ENCODE measurements at places on chromosomes 4 and X.

GRCh38 chr4:106493086-106493485 is 124.5 kb upstream of the GIMD1 start:
- DNase-seq = no peak

DNA sequence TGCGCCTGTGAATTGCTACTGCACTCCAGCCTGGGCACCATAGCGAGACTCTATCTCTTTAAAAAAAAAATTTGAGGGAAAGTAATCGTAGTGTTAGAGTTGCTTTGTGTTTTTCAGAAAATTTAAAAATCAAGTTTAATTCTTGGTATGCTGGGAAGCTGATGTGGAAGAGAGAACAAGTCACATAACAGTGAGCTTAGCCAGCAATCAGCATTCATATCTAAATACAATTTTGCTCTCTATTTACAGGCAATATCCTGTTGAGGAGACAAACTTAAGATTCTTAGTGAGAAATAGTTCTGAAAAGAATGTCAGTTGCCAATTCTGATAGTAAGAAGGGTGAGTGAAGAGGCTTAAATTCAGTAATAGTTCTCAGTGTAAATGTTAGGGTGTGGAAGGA is 9.6 kb upstream of the NDUFC1 start:
- no peak for DNase-seq

- no peak for DNase-seq
These were observed 83.9 kb downstream of the AFAP1 start for GRCh38 chr4:7855731-7856130.

GRCh38 chrX:17397074-17397473 is 22.1 kb downstream of the NHS start:
- DNase-seq = no peak

GRCh38 chr4:26931451-26931850 is 70.8 kb downstream of the STIM2 start:
- DNase-seq = peak; percentile 34

- DNase-seq = peak; percentile 19
These were observed 38.4 kb downstream of the NAP1L5 start for GRCh38 chr4:88659055-88659889.

- peak; percentile 64 for DNase-seq
These were observed 8.7 kb downstream of the C1QTNF7 start for GRCh38 chr4:15436513-15436912.

DNA sequence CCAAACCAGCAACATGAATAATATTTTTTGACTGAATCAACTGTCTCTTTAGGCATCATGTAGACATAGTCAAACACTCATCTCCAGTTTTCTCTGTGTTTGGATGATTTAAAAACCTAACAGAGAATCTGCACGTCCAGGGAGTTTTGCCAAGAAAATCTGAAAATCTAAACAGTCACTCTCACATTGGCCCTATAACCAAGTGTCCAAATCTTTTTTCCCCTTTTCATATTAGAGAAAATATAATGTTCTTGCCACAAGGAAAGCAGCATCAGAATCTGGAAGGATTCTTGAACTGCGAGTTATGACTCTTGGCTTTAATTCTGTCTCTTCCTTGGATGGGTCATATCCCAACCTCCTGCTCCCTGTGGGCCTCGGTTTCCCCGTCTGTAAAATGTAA is 8.8 kb upstream of the CHRDL1 start:
- no peak for DNase-seq

GRCh38 chr4:46937493-46937892 is 28.4 kb upstream of the COX7B2 start:
- no peak for DNase-seq

- peak; percentile 7 for DNase-seq
These were observed 574 bp upstream of the CFAP97 start for GRCh38 chr4:185204238-185204910.

DNA sequence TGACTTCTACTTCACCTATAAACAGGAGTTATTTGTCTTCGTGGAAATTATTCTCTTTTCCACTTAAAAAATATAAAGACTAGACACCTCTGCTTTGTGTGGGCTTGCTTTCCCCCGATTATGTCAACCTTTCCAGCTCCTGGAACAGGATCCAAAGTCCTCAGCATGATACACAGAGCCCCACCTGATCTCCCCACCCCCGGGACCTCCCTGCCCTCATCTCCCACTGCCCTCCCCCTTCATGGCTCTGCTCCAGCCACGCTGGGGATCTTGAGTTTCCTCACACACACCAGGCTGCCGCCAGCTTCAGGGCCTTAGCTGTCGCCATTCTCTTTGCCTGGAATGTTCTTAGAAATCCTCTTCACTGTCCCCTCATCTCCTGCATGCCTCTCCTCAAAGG is 55.3 kb downstream of the MBNL3 start:
- no peak for DNase-seq

- DNase-seq = no peak
These were observed 368.1 kb upstream of the NOCT start for GRCh38 chr4:138647433-138647832.

DNA sequence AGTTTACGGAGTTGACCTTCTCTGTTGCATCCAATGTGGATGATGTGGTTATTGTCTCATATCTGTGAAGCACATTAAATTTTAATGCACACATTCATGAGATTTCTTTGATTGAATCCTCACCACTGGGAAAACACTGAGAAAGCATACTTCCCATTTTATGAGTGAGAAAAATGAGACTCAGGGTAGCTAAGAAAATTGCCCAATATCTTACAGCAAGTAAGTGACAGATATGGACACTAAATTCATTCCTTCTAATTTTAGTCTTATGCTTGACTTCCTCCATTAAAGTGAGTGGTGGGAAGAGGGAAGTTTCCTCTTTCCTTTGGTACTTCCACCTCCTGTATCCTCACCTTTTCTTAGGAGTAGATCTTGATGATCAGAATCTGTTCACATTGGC is 504.8 kb upstream of the BOD1L1 start:
- no peak for DNase-seq

- no peak for DNase-seq
These were observed 89.8 kb downstream of the FNIP2 start for GRCh38 chr4:158858410-158859199.

DNA sequence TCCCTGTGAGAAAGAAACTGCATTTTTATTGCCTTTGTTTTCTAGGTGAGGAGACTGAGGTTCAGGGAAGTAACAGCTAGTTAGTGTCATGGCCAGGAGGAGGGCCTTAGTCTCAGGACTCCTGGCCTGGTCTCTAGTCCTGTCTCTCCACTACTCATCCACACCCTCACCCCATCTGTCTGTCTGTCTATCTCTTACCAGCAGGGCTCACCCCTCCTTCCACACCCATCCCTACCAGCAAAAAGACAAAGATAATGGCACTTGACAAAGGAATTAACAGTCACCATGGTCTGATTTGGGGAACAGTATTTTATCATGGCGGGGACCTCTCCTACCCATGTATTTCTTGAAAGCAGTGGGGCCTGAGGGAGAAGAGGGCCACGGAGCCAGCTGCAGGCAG is 125.8 kb downstream of the REPS2 start:
- no peak for DNase-seq

- no peak for DNase-seq
These were observed 212.0 kb upstream of the KLF3 start for GRCh38 chr4:38452009-38452408.

GRCh38 chr4:38017609-38018008 is 57.4 kb downstream of the PTTG2 start:
- DNase-seq = no peak

GRCh38 chr4:118281611-118282442 is 71.0 kb downstream of the PRSS12 start:
- no peak for DNase-seq

DNA sequence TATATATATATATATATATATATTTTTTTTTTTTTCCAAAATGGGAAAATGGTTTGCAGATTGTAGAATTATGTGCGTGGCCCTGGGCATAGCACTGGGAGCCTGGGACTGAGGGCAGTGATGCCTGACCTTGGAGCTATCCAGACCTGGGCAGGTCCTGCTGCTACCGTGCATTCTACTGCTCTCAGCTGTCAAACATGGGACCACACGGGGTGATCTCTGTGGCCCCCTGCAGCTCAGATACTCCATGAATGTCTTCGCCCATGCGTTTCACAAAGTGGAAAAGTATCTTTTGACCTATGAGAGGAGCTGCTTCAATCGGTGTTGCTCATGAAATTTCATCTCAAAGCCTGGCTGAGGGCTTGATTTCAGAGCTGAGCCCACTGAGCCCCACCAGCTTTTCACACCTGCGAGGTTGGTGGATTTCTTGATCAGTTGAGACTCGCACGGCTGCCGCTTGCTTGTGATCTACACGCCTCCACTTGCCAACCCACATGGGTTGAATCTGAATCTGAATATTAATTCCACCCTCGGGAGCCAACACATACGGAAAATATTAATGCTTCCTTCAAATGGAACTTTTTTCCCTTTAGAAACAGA is 35.7 kb downstream of the ING2 start:
- DNase-seq = no peak

DNA sequence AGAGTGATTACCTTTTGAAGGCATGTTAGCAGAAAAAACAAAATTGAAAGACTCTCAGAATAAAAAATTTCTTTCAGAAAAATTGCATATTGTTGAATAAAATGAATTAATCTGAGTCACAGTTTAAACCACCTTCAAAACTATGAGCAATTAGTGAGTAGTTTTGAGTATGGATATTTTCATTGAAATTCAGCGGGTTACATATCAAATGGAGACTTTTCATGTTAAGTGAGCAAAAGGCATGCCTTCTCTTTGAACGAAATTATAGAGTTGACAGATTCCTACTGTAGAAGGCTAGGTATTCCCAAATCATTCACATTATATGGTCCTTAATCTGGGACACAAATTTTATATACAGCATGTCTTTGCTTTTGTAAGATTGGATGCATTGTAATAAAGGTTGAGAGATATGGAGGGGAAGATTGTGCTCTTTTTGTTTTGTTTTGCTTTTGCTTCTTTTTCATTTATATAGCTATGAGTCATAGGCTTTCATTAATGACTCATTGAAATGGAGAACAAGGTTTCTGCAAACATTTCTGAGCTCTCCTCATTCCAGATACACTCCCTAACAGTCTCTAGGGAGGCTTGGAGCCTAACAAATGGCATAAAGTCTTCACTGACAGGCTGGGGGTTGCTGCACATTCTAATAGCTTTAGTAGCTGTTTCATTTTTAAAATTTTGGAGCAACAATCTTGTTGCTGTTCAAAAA is 21.6 kb downstream of the PCDH18 start:
- no peak for DNase-seq

DNA sequence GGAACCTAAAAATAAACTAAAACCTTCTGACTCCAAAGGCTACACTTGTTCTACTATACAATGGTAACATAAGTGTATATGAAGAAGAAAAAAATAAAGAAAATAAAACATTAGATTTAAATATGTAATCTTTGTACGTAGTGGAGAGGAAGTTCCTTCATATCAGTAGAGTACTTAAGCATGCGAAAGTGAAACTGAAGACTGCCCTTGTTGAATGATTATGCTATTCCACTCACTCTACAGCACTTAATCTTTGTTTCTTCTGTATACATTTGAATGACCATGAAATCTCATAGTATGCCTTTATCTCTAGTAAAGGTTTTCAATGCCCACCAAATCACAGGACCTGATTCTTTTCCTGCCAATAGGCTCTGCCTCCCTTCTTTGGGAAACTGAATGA is 78.9 kb downstream of the NDST3 start:
- no peak for DNase-seq

DNA sequence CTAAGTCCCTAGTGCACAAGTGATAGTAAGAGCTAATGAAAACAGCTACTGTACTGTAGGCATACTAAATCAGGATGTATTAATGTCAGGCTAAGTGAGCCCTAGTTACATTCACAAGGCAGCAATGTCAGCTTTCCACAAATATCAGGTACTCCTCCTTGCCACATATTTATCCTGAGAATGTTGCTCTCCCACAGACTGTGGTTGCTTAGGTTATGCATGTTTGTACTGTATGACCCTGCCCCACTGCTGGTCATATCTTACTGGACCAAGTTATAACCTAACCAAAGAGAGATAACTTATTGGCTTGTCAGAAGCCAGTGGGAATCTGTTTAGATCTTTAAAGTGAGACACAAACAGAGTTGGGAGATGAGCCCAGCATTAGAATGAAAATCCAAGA is 241.0 kb downstream of the SLC39A8 start:
- DNase-seq = no peak

DNA sequence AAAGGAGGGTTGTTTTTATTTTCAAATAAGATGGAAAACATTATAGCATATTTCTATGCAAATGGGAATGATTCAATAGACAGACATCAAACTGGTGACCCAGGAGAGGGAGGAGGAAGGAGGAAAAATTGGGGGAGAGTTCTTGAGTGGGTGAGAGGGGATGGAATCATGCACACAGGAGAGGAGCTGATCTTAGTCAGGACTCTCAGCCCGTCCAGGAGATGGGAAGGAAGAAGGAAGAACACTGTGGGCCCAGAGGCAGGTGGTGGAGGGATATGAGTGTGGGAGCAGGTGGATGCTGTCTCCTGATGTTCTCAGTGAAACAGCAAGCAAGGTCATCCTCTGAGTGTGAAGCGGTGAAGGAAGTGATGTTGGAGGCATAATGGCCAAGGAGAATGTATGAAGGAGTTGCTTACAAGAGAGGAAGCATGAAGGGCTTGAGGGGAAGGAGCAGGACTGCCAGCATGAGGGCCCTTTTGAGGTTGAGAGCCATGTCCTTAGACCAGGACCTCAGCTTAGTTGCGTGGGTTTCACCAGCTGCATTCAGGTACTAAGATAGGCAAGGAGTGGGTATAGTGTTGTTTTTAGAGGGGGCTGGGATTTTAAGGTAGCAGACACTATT is 161.7 kb upstream of the NAP1L5 start:
- DNase-seq = no peak

GRCh38 chr4:5069901-5070300 is 18.6 kb downstream of the STK32B start:
- DNase-seq = no peak

- no peak for DNase-seq
These were observed 412.2 kb downstream of the PPP3CA start for GRCh38 chr4:100935090-100935489.

GRCh38 chrX:112688242-112688641 is 8.5 kb upstream of the LHFPL1 start:
- no peak for DNase-seq

DNA sequence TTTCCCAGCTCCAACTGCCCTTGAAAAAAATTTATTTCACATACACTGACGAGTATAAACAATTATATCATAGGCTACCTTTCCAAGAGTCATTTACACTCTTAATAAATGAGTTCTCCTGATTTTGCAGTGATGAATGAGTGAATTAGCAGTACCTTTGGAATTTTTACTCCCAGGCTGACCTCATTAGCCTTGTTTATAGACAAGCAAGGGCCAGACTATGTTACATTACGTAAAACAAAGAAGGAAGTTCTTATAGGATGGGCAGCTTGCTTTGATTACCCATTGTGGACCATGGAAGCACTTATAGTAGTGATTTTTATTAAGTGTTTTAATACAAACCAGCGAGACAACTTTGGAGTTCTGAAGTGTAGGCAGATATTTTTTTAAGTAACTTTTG is 112.9 kb upstream of the C1QTNF7 start:
- no peak for DNase-seq

DNA sequence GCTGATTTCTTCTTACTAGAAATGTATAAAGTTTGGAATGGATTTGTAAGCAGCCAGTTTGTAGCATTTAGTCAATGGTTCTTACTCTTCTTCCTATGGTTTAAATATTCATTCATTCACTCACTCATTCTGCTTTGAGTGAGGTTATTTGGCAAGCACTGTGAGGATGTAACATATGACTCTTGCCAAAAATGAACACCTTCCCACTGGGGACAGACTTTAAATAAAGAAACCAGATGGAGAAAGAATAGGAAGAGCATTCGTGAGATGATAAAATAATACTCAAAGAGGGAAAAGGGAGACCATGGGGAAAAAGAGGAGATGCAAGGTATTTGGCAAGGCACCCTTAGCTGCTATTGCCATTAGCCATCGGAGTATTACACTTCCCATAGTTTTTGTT is 586.1 kb downstream of the ADGRL3 start:
- DNase-seq = no peak

Measured in NCI-H1105 treated with DMSO at 0.1 percent for 48 hours (cell line).